T-helper 17 cell (primary cell): ENCODE measurements at places on chromosomes 5 and 9.

DNA sequence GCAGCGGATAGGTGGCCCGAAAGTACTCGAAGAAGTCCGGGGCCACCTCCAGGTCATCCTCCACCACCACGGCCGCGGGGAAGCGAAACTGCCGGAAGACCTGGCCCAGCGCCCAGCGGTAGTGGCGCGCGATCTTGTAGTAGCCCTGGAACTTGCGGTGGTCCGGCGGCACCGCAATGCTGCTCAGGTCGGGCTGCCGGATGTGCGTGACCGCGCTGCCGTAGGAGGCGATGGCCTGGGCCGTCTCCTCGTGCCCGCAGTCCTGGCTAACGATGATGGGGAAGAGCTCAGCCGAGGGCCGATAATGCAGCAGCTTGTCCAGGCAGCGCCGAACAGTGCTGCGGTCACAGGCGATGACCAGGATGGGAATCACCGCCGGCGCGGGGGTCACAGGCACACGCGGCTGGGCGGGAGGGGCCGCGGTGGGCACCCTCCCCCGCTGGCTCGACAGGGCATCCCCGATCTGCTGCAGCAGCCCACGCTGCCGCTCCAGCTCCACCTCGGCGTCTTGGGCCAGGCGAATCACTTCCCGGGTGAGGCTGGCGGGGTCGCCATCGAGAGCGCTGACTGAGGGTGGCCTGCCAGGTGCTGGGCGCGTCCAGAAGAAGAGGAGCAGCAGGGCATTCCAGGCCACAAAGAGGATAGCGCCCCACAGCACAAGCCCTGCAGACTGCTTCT, 10.2 kb downstream of the MGAT1 start:
- peaks cover 32% of the 10 kb centered on the region for H3K4me1 ChIP-seq
- peaks cover 3% of the 10 kb centered on the region for H3K36me3 ChIP-seq
- H3K27ac ChIP-seq = peak overlapping the region; percentile 85
- H3K4me3 ChIP-seq = no peak overlapping the region

DNA sequence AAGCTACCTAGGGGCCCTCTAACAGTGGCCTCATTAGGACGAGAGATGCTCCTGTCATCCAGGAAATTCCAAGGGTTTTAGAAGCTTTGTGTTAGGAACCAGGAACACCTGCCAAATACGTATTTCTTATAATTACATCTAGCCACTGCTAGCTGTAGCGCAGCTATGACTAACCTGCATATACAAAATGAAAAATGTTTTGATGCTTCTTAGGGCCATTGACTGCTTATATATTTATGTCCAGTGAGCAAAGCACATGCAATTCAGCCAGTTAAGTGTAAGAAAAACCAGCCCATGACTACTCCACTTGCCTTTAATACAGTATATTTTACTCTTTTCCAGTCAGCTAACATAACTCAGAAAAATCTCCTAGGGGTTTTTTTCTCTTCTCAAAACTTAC, 143.3 kb downstream of the TRPM3 start:
- no peaks in the 10 kb centered on the region for H3K4me1 ChIP-seq
- no peak overlapping the region for H3K4me3 ChIP-seq
- DNase-seq = no peak

DNA sequence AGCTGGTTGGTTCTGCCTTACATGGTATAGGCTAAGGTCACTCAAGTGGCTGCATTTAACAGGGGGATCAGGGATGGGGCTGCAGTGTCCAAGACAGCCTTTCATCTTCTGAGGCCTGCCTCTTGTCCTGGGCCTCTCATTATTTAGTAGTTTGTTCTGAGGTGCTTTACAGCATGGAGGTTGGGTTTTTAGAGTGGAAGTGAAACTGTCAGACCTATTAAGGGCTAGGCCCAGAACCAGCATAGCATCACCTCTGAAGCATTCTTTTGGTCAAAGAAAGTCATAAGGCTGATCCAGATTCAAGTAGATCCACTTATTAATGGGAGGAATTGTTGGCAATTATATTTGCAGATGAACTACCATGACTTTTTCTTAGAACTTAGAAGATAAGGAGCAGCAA, 146.0 kb upstream of the NMUR2 start:
- no peak for DNase-seq
- H3K36me3 ChIP-seq = no peaks in the 10 kb centered on the region
- no peak overlapping the region for H3K4me3 ChIP-seq
- H3K4me1 ChIP-seq = no peaks in the 10 kb centered on the region
- H3K27me3 ChIP-seq = peaks cover 4% of the 10 kb centered on the region

- H3K4me3 ChIP-seq = no peak overlapping the region
- no peaks in the 10 kb centered on the region for H3K36me3 ChIP-seq
- H3K27me3 ChIP-seq = peaks cover 14% of the 10 kb centered on the region
- peaks cover 14% of the 10 kb centered on the region for H3K4me1 ChIP-seq
- no peak for DNase-seq
Observed at GRCh38 chr9:36504156-36504555, 68.5 kb upstream of the MELK start.

DNA sequence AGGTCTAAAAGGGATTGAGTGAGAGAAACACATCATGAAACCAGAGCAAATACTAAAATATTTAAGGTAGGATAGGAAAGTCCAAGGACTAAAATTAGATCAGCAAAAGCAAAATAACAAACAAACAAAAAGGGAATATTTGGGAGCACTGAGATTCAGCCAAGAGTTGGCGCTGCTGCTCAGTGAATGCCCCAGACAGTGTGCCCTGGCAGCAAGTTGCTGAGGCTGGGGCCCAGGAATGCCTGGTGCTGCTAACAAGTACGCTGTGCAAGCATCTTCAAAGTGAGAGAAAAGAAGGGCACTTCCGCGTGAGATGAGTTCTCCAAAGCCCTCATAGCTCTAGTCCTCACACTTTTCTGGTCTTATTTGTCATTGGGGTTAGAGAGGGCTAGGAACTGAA, 603.3 kb downstream of the EFNA5 start:
- DNase-seq = no peak
- no peaks in the 10 kb centered on the region for H3K4me1 ChIP-seq
- no peaks in the 10 kb centered on the region for H3K36me3 ChIP-seq
- no peak overlapping the region for H3K4me3 ChIP-seq
